ENCODE measurements at places on chromosomes 6 and 20.

- DNase-seq: peak; percentile 91
Observed at GRCh38 chr6:1872649-1873131, 263.0 kb downstream of the FOXC1 start.

GRCh38 chr6:74466572-74466971, 739.3 kb downstream of the COL12A1 start:
- DNase-seq: no peak

- peak; percentile 75 for DNase-seq
Observed at GRCh38 chr6:100592929-100593328, 128.2 kb upstream of the SIM1 start.

GRCh38 chr6:127267646-127268625, 1.3 kb downstream of the RNF146 start:
- no peak for DNase-seq

GRCh38 chr6:121584586-121585369, 149.3 kb downstream of the GJA1 start:
- DNase-seq: no peak

- DNase-seq: no peak
Observed at GRCh38 chr20:328975-329695, 3.8 kb downstream of the SOX12 start.

- no peak for DNase-seq
Observed at GRCh38 chr6:71534921-71535320, 246.3 kb downstream of the OGFRL1 start.

DNA sequence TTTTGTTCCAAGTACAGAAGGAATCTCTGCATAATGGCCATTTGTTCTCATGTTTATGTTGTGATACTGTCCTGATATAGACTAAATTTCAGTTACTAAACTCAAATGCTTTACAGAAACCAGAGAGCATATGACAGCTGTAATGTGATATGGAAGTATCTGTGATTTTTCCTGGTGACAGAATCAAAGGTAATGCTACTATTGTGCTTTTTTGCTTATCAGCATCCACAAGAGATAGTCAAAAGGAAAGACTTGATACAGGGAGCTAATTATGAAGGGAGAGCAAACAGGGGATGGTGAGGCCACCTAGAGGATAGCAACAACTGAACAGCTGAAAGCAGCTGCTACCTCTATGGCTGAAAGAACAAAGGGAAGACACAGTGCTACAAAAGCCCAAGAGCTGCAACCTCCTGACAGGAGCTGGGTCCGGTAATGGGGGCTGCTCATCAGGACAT, 181.4 kb downstream of the PHF3 start:
- DNase-seq: no peak

- no peak for DNase-seq
Observed at GRCh38 chr6:77292564-77293546, 170.4 kb downstream of the HTR1B start.
